ENCODE measurements at places on chromosomes 6 and 20.
A peak's percentile ranks its signal among the peaks of the same experiment; 100 is the strongest.

GRCh38 chr20:33002087-33002808, 2.0 kb downstream of the SUN5 start:
- DNase-seq = no peak

DNA sequence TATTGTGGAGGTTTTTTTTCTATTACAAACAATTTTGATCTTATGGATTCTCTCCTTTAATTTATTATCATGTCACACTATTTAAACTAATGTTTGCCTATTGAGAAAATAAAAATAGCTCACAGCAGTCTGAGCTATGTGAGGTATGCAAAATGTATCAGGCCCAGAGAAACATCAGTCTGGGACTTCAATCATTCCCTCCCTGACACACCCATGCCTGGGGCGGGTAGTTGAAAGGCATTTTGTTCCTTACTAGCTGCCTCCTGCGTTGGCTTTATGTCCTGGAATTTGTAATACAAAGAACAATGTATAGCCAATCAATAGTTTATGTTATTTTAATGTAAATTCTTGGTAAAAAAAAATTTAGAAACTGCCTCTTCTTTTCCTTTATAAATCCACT, 403.3 kb downstream of the EPM2A start:
- DNase-seq = no peak

DNA sequence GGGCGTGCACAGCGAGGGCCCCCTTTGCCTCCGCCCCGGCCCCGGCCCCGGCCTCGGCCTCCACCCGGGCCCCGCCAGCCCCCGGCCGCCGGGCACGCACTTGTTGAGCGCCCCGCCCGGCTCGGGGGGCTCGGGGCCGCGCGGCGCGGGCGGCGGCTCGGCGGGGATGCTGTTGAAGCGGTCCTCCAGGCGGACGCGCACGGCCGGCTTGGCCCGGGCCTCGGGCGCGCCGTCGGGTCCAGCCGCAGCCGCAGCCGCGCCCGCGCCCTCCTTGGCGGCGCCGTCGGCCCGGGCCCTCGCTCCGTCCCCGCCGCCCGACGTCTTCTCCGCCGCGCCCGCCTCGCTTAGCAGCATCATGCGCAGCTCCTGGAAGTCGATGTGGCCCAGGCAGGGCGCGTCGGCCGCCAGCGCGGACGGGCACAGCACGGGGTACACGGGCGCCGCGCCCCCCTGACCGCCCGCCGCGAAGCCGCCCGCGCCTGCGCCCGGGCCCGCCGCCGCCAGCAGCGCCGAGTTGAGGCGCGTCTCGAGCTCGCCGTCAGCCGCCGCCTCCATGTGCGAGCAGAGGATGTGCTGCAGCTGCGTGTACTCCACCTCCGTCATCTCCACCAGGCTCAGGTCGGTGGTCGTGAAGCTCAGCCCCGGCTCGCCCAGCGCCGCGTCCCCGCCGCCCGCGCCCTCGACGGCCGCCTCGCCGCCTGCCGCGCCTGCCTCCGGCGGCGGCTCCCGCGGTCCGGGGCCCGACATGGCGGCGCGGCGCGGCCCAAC, 514 bp downstream of the TCFL5 start:
- no peak for DNase-seq

DNA sequence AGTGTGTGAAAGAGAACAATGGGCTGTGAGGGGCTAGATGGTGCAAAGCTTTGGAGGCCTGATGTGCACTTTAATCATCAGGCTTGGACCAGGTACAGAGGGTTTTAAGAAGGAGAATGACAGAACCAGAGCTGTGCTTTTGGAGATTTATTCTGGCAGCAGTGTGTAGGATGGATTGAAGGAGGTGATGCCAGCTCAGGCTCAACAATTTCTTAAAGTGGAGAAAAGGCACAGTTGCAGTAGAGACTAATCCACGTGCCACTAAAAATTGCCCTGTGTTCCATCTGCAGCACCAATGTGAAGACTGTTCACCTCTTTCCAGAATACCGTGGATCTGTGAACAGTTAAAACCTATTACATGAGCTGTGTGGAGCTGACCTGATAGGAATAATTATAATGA, 134.7 kb downstream of the FUT9 start:
- DNase-seq = no peak

- DNase-seq = no peak
Measured at GRCh38 chr6:43973357-43973756, 153.9 kb downstream of the MRPL14 start.

DNA sequence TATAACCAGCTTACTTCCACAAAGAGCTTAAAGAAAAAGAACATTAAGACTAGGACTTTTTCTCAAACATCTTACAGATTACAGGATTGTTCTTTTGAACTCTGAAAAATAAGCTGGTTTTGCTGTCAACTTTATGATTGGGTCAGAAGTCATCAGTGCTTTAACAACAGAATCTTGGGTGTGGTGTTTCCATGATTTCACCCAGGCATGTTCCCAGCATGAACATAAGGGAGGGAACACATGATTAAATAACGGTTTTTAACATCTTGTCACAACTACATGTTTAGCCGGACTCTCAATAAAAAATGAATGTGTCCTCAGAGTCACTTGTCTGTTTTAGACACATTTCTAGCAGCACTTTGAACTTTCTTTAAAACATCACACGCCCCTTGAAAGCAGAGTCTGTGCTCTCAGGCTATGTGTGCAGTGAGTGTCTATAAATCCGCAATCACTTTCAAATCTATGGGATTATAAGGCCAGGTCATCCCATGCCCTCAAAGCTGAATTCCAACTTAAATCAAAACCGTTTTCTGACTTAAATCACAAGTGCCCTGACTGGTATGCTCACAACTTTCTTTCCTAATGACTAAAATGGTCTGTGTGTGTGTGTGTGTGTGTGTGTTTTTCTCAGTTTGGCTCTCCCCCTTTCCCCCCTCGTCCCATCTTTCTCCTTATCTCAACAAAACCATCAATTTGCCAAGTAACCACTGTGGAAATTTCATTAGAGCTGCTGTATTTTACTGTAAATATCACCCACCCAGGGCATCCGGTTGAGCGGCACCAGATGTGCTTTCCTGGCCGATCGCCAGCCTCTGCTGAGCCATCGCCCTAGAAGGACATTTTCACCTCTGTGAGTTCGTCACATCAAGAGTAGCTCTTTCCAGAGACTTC, 216.8 kb upstream of the DTNBP1 start:
- DNase-seq = peak; percentile 43

DNA sequence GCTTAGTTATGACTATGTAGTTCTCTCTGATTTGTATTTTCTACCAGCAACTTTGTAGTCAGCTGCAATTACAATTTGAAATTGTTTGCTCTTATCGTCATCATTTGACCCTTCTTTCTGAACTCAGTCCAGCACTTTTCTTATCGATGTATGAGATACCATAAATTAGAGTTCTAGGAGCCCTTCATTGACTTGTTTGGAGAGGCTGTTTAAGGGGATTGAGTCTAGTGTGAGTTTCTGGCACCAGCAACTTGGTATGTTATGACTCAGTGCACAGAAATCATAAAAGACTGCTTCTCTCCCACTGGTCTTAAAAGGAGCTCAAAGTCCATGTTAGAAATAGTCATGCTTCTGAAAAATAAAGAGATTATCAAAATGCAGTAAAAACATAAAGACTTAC, 190.3 kb downstream of the TENT5A start:
- no peak for DNase-seq

DNA sequence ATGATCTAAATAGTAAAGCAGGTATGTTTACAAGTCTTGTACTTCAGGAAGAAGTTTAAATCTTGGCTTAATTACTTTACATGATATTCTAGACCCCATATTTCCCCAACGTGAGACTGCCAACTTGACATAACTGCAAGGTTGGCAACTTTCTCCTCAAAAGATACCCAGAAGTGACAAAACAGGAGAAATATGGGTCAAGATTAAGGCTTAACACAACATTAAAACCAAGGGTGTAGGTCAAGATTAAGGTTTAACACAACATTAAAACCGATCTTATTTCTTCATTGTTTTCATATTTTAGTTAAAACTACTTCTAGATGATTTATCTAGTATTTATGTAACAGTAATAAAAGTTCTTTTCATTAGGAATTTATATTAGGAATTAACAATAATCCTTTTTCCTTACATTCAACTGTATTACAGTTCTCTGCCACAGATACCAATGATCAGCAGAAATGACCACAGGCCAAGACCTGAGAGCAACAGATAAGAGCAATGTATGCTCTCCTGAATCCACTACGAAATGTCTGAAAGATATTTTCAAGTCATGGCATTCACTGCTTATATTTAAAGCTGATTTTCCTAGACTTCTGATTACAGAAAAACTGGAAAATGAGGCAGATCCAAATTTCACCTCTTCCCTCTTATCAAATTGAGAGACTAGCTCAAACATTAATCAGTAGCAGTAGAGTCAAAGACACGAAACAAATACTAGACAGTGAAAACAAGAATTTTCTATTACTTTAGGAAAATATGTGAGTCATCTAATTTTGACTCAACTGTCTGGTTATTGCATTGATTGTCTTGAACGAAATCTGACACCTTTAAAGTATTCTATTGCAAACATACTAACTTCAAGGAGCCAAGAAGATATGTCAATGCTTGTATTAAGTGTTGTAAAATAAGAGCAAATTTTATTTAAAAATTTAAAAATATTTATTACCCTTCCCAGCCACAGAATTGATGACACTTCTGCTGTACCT, 72.3 kb downstream of the RNGTT start:
- no peak for DNase-seq

DNA sequence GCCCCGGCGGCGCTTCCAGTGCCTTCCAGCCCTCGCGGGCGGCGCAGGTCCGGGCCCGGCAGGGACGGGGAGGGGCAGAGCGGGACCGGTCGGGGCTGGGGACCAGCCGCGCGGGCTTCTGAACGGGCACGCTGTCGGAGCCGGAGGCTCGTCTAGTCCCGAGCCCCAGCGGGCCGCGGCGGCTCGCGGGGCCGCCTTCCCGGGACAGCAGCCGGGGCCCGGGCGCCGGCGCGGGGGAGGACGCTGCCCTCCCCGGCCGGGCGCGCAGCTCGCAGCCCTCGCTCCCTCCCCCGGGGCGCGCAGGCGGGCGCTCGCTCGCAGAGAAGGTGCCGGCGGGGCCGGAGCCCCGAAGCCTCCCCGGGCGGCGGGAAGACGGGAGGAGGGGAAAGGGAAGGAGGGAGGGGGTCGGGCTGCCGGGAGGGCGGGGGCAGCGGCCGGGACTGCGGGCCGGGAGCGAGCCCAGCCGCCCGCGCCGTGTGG, 696 bp upstream of the SIRPA start:
- peak; percentile 28 for DNase-seq

DNA sequence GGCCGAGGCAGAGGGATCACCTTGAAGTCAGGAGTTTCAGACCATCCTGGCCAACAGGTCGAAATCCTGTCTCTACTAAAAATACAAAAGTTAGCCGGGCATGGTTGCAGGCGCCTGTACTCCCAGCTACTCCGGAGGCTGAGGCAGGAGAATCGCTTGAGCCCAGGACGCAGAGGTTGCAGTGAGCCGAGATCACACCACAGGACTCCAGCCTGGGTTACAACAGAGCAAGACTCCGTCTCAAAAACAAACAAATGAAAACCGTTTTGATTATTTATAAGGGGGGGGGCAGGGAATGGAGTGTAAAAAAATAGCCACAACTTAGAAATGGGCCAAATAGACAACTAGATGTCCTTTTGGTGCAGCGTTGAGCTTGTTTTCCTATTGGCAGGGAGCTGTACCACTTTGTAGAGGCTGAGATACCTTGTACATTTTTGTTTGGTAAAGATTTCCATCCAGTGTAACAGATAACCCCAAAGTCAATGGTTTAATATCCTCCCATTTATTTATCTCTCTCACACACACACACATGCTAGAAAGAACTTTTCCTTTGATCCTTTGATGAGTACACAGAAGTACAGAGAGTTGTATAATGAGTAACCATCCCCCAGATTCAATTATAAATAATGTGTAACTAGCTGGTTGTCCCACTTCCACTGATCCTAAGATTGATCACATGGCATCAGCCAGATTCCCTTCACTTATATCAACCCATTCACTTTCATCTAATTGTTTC, 477.5 kb downstream of the PRKN start:
- DNase-seq = no peak

- DNase-seq = no peak
Measured at GRCh38 chr6:24666097-24666640, 530 bp downstream of the TDP2 start.

- no peak for DNase-seq
Measured at GRCh38 chr6:105949869-105950268, 136.3 kb upstream of the PRDM1 start.

DNA sequence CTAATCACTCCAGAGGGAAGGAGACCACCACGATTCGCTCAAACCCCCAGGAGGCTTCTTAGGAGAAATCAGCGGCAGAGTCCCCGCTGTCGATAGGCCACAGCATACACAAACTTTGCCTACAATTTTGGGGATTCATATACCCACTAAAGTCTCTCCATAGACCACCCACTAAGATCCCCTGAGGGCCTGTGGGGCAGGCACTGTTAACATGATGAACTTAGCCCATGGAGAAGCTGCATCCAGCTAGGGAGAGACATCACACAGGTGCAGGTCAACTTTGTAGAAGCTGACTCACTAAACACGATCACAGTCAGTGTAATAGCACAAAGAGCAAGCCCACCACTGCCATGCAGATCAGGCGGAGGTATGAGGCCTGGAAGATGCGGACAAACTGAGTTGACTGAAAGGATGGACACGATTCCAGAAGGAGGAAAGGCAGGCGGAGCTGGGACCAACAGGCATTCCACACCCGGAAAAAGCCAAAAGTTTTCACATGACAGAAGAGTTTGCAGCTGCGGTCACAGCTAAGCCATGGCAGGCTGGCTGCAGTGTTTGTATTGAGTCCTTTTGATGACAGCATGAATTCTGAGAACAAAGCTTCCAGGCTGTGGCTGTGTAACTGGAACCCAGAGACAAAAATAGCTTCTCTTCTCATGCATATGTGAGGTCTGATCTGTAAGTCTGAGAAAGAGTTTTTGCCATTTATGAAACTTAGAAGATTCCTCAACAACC, 75.7 kb upstream of the QKI start:
- DNase-seq = no peak

GRCh38 chr6:19587238-19587942, 249.8 kb upstream of the ID4 start:
- no peak for DNase-seq

- no peak for DNase-seq
Measured at GRCh38 chr20:36386236-36386635, 80.1 kb downstream of the DLGAP4 start.

DNA sequence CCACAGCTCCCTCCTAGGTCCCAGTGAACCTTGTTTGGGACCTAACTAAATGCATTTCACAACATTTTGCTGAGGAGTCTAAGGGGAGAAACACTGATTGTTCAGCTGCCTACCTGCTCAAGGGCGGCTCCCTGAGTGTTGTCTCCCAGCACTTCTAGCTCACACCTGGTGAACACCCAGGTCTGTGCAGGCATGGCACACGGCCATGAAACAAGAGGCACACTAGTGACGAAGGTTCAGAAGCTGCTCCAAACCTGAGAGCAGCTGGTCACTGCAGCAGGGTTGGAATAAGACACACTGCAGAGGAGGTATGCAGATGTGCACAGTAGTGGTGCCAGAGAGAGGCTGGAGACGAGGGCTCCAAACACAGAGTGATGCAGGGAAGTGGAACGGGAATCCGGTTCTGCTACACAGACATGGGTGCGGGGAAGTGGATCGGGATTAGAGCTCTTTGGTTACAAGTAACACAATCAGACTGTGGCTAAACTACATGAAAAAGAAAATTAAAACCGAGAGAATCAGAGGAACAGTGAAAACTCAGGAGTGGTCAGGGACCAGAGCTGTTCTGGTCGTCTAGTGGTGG, 486.1 kb upstream of the CDH4 start:
- DNase-seq = no peak

- no peak for DNase-seq
Measured at GRCh38 chr20:58657262-58657661, 6.2 kb downstream of the STX16 start.

GRCh38 chr6:35038076-35038475, 103.1 kb downstream of the TCP11 start:
- DNase-seq = no peak

- DNase-seq = no peak
Measured at GRCh38 chr6:109241199-109241598, 141.1 kb downstream of the CD164 start.
